ENCODE measurements at places on chromosomes 1 and 21.

- no peak for DNase-seq
Measured at GRCh38 chr21:43774163-43774562, 1.9 kb downstream of the CSTB start.

DNA sequence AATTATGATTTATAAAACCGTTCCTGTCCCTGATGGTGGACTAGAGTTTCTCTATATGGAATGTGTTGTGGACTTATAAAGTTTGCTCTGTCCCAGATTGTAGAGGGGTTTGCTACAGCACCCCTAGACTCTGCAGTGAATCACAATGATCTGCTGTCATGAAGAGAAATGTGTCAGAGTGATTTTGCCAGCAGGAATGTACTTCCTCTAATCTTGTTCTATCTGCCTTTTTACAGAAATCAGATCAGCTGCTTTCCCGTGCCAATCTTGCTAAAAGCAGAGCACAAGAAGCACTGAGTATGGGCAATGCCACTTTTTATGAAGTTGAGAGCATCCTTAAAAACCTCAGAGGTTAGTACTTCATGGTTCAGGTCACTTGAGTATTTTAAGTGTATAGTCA, 52.0 kb downstream of the LAMC2 start:
- no peak for DNase-seq

DNA sequence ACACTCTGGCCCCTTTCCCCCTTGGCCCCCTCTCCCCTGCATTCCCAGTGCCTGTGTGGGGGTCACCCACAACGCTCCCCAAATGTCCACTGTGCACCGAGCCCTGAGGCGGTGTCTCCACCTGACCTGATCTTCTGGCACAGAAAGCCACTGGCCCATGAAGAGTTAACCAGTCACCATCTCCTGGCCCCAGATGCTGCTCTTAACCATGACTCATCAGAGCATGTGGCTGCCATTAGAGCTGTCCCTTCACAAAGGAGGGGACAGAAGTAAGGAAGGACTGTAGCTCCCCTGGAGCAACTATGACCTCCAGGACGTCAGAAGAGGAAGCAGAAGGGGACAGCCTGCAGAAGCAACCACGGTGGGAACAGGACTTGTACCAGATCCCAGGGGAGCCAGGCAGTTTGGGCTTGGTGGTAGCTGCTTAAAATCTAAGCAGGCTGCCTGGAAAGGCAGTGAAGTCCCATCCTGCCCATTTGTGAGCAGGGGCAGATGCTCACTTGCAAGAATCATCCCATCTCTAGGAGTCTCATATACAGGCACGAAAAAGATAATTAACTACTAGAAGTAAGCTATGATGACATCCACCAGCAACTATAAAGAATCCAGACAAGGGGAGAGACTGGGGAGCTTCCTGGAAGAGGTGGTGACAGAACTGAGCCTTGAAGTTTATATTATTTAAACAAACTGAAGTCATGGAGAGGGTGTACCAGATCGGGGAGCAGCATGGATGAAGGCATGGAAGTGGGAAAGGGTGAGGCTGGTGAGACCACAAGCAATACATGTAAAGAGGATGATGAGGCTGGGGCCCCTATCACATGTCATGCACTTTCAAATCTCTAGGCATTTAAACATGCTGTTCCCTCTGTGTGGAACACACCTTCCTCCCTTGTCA, 1.1 kb upstream of the TTC39A start:
- no peak for DNase-seq

GRCh38 chr1:44828003-44828651, 14.9 kb downstream of the PTCH2 start:
- no peak for DNase-seq
